Astrocyte (in vitro differentiated cells and primary cell): ENCODE measurements at places on chromosomes 2 and 18.
A peak's percentile ranks its signal among the peaks of the same experiment; 100 is the strongest.

GRCh38 chr2:174844295-174844708, 80.0 kb upstream of the CHRNA1 start:
- no peak for DNase-seq

GRCh38 chr2:239789711-239790110, 235.4 kb downstream of the NDUFA10 start:
- no peak for DNase-seq

DNA sequence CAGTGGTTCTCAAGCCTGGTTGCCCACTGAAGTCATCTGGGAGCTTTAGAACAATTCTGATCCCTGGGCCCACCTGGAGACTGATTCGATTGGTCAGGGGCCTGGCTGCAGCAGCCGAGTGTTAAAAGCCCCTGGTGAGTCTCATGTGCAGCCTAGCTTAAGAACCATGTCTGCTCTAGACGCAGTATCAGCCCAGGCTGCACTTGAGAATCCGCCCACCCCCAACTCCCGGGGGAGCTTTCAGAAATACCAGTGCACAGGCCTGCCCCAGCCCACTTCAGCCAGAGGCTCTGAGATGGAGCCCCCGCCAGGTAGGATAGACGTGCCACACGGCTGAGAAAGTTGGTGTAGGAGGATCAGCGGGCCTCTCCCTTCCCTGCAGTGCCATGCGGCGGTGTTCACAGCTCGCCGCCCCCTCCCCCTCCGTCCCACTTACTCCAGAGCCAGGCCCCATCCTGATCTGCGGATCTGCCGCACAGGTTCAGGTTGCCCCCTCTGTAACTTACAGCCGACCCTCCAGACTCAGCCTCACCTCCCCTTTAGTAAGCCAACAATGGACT, 209.0 kb upstream of the RAB12 start:
- DNase-seq: no peak

GRCh38 chr18:37184209-37184868, 355.4 kb downstream of the KIAA1328 start:
- DNase-seq: no peak

- DNase-seq: peak; percentile 53
These were observed 398.0 kb upstream of the CDH20 start for GRCh38 chr18:60935041-60935910.

DNA sequence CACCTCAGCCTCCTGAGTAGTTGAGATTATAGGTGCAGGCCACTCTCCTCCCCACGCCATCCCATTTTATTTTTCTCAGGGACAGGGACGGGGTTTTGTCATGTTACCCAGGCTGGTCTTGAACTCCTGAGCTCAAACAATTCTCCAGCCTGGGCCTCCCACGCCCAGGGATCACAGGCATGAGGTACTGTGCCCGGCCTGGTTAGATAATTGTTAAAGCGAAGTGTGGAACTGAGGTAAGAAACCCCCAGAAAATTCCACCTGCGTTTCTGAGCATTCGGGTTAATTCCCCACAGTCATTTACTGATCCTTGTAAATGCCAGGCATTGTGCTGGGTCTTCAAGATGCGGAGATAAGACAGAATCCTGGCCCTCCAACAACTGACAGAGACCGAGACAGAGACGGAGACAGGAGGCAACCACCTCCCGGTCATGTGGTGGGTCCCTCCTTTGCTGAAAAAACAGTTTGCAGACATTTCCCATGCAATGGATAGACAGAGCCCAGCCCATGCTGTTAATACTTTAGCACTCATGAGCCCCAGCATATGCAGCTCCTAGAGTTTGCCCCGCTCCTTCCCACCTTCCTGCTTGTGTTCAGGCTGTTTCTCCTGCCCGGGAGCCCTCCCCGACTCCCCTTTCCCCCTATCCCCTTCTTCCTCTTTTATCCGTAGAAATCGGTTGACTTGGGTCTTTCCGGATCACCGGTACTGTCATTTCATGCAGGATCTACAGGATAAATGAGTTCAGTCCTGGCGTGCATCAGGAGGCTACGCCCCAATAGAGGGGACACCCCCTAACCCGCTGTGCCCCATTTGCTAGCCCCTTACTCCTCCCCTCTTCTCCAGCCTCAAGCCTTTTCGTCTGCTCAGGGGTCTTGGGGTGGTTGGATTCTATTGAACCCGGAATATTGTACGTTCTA, 1.6 kb upstream of the RHOB start:
- DNase-seq: no peak

DNA sequence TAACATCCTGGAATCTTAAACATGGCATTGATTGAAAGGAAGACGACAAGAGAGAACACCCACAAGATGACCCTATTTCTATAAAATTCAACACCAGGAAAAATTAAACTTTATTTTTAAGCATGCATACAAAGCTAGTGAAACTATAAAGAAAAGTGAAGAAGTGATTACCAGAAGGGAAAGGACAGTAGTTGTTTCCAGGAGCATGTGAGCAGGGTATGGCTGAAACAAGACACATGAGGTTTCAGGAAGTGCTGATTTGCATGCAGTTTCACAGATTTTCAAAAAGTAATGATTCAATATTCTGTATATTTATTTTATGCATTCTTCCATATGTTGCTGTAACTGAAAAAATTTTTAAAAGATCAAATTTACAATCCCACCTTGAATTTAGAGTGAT, 24.6 kb upstream of the DAW1 start:
- no peak for DNase-seq
